ENCODE measurements at places on chromosomes 7 and 10.

GRCh38 chr10:51002469-51002868, 71.8 kb upstream of the PRKG1 start:
- DNase-seq, result no peak

GRCh38 chr7:21844742-21845141, 101.0 kb downstream of the CDCA7L start:
- DNase-seq, result no peak

DNA sequence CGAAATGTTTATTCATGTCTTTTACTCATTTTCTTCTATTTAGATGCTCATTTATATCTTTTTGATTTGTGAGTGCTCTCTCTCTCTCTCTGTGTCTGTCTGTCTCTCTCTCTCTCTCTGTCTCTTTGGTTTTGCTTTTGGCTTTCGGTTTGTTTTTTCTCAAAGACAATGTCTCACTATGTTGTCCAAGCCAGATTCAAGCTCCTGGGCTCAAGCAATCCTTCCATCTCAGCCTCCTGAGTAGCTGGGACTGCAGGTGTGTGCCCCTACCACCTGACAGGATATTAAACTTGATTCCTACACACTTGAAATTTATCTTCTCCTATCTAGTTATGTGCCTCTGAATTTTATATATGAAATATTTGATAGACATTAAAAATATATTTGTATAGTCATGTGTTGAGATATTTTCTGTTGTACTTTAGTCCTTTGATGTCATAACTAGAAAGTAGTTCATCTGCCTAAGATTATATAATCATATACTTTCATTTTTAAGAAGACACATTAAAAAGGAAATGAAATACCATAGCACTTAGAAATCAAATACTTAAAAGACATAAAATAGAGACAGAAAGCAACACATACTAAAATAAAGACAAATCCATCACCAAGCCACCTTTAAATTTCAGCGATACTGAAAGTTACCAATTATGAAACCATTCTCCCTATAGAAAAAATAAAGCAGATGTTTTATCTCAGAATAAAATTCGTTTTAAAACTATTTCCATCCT, 68.1 kb upstream of the SFMBT2 start:
- no peak for DNase-seq

GRCh38 chr10:125584954-125585353, 98.0 kb downstream of the TEX36 start:
- DNase-seq, result no peak

GRCh38 chr7:19442016-19442785, 266.6 kb downstream of the POLR1F start:
- no peak for DNase-seq

DNA sequence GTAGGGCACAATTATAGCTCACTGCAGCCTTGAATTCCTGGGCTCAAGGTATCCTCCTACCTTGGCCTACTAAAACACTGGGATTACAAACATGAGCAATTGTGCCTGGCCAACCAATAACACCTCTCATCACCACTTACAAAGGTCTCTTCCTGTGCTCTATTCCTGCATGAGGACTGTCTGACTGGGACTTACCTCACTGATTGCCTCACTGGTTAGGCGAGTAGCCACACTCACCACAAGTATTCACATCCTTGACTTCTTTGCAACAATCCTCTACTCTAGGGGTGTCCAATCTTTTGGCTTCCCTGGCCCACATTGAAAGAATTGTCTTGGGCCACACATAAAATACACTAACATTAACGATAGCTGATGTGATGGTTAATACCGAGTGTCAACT, 22.6 kb upstream of the PDIA4 start:
- no peak for DNase-seq

DNA sequence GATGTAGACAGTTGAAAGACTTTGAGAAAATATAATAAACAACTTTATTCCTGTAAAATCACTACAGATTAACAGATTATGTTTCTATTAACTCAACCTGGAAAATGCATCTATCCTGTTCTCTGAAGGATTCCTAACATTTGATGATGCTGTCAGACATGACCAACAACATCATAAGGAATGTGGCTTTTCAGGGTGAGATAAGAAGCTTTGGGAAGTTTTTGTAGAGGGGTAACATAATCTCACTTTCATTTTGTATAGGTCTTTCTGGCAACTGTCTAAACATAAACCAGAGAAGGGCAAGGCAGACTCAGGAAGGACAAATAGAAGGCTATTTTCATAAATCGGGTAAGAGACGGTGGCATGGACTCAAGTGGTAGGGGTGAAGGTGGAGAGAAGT, 112.2 kb downstream of the TES start:
- no peak for DNase-seq

DNA sequence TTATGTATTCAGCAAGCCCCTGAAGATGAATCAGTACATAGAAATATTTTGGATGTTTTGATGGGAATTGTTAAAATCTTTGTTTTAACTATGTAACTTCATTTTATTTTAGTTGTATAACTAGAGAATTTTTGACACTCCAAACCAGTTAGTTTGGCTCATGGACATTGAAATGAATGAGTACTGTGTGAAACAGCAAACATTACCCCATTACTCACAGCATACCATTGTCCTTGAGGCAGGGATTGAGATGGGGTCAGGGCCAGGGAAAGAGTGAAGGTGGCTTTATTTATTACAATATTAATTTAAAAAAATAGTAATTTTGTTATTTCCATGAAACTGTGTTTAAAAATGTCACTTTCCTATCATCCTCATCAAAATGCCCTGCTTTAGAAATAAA, 4.8 kb upstream of the BMPER start:
- DNase-seq, result no peak

DNA sequence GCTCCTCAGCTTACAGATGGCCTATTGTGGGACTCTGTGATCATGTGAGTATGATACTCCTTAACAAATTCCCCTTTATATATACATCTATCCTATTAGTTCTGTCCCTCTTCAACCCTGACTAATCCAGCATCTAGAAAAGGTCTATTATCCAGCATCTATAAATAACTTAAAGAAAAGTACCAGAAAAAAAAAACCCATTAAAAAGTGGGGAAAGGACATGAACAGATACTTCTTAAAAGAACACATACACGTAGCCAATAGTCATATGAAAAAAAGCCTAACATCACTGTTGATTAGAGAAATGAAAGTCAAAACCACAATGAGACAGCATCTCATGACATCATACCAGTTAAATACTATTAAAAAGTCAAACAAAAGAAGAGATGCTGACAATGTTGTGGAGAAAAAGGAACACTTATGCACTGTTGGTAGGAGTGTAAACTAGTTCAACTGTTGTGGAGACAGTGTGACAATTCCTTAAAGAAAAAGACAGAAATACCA, 549.5 kb upstream of the GRM3 start:
- DNase-seq, result no peak

- DNase-seq, result no peak
Observed at GRCh38 chr10:51439645-51440044, 259.8 kb downstream of the CSTF2T start.

DNA sequence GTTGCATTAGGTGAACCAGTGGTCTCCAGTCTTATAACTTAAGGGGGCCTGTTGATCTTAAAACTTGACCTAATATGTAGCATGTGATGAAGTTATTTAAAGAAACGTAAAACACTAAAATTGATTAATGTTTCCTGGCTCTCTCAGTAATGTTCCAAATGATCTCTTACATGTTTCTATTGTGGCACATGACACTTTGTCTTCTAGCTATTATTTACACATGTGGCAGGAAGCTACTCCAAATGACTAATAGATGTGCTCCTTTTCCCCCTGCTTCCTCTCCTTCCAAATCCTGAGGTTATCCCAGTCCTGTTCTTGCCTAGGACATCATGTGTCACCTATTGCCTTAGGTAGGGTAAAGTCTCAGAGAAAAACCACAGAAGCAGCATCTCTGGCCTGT, 89.4 kb downstream of the FAS start:
- DNase-seq, result no peak

GRCh38 chr7:12540850-12541249, 29.7 kb upstream of the SCIN start:
- no peak for DNase-seq

GRCh38 chr7:139417478-139417877, 57.8 kb downstream of the LUC7L2 start:
- DNase-seq, result no peak

DNA sequence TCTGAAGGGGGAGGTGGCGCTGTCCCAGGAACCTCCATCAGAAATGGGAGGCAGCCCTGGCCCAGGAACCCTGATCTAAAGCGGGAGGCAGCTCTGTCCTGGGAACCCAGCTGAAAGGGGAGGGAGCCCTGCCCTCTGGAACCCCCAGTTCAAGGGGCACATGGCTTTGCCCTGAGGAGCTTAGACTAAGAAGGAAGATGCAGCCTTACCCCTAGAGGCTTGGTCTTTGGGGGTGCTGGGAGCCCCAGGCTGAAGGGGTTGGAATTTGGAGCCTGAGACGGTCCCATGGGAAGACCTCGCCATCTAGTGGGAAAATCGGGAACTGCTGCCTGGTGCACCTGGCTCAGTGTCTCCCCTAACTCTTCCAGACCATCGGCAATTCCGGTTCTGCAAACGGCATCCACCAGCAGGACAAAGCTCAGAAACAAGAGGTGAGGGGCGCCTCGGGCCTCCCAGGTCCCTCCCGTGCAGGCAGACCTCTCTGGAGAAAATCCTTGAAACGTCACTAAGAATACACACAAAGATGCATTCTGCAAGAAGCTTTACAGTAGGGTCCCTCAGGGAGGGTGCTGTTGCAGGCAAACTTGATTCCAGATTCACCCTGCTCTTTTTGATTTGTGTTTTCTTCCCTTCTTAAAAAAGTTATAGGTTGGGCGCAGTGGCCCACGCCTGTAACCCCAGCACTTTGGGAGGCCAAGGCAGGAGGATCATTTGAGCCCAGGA, 52.4 kb upstream of the GTF2IRD1 start:
- DNase-seq, result peak; percentile 83

- no peak for DNase-seq
Observed at GRCh38 chr10:74194545-74194944, 43.5 kb downstream of the ADK start.

- DNase-seq, result no peak
Observed at GRCh38 chr10:12945690-12946359, 55.7 kb downstream of the CCDC3 start.
